Caco-2 (cell line): ENCODE measurements at places on chromosomes 2 and 18. TPM values are rescaled to one million over a fixed set of nuclear protein-coding genes. Genes with fewer than 3 reads are reported as not detected.

DNA sequence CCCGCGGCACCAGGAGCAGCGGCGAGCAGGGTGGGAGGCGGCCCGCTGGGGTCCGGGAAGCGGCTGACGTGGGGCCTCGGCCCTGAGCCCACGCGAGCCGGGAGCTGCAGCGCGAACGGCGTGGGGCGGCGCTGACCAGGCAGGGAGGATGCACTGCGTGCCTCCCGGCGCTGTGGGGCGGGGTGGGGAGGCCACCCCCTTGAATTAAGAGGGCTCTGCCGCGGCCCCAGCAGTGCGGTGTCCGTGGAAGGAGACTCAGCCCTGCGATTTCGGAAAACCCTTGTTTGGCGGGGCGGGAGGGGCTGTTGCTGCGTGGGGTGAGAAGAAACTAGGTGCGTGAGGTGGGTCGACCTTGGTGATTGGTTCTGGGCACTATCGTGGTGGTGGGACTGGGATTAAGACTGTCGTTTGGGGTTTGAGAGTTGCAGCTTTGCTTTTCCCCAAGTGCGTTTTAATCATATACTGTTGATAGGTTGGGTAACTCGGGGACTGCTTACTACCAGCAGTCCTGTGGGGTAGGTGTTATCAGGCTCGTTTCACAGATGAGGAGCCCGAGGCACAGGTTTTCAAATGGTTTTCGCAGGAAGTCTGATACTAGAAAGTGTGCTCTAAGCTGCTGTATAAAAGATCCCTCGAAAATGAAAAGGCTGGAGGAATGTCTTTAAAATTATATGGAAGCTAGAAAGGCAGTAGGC lies 722 bp downstream of the ACSL3 start:
- H3K27me3 ChIP-seq, result no peaks in the 10 kb centered on the region; the same call in 1 of the 2 replicates
- H3K27ac ChIP-seq, result peak overlapping the region; percentile 78
- no peak for DNase-seq
- H3K4me1 ChIP-seq, result peaks cover 51% of the 10 kb centered on the region
- H3K4me3 ChIP-seq, result peak overlapping the region; percentile 99
- H3K36me3 ChIP-seq, result no peaks in the 10 kb centered on the region

DNA sequence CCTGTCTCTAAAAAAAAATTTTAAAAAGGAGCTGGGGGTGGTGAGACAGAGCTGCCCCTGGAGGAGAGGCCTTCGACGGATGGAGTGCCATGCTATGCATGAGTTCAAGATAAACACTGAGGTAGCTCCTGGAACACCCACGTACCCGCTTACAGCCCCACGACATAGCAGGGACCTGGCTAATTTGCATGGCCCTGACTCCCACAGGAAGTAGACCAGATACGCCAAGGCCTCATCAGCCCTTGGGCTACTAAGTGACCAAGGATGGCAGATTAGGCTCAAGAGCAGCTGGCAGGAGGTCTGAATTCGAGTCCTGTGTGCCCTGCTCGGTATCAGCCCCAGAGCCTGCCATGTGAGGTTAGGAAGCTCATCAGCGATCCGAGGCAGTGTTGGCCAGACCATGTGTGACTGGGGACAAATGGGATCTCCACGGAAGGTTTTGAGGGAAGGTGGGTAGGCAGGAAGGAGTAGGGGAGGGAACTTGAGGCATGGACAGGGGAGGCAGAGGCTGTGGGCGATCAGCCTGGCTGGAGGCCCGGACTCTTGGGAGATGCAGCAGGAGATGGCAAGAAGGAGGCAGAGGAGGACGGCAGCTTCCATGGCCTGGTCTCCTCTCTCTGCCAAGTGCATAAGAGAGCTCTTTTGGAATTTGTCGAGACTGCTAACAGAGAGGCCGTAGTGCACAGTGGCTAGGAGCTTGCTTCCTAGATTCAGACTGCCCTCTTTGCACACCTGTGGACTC lies 218.3 kb downstream of the GLI2 start:
- no peaks in the 10 kb centered on the region for H3K27me3 ChIP-seq
- no peaks in the 10 kb centered on the region for H3K4me1 ChIP-seq
- no peak for DNase-seq
- no peak overlapping the region for H3K4me3 ChIP-seq
- H3K27ac ChIP-seq, result no peak overlapping the region

DNA sequence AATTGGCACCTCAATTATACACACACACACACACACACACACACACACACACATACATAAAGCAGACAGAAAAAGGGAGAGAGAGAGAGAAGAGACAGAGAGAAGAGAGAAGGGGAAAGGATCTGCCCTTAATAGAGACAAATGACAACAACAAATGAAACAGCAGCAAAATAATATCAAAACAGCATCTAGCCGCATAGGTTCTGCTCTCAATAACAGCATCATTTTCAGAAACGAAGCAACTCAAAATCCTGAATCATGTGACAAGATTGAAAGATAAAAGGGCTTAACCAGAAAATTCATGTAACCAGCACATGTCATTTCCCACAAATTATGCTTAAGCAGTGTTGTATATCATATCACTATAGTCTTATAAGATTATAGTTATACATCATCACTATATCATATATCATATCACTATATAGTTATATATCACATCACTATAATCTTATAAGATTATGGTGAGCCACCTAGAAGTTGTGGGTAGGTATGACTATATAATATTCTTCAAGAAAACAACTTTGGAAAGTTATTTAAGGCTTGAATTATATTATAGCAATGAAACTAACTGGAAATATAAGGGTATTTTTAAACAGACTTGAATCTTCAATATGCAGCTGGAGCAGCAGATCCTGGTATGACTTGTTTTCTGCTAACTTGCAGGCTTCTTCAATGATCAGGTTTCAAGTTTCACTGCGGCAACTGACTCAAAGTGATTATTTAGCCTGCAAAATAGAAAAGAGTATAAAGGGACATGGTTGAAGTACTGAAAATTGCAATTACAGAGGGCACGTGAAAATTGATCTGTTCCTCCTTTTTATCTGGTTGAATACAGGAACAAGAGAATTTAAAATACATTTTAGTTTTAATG lies 16.1 kb upstream of the VPS54 start:
- no peak overlapping the region for H3K4me3 ChIP-seq
- H3K27me3 ChIP-seq, result no peaks in the 10 kb centered on the region
- no peak for DNase-seq
- no peaks in the 10 kb centered on the region for H3K36me3 ChIP-seq
- no peak overlapping the region for H3K27ac ChIP-seq

GPR55 gene
- not detected in 2 replicates for total RNA-seq

- H3K27me3 ChIP-seq, result no peaks in the 10 kb centered on the region
- H3K36me3 ChIP-seq, result no peaks in the 10 kb centered on the region
- no peak overlapping the region for H3K27ac ChIP-seq
- DNase-seq, result no peak
- H3K4me1 ChIP-seq, result no peaks in the 10 kb centered on the region
Measured at GRCh38 chr2:203804070-203804469, 63.5 kb upstream of the CTLA4 start.

FAM124B gene
- total RNA-seq, result not detected in 2 replicates

GRCh38 chr2:203840655-203841205 lies 26.8 kb upstream of the CTLA4 start:
- H3K27me3 ChIP-seq, result no peaks in the 10 kb centered on the region
- H3K4me1 ChIP-seq, result no peaks in the 10 kb centered on the region
- H3K27ac ChIP-seq, result no peak overlapping the region
- no peak for DNase-seq

- no peak overlapping the region for H3K27ac ChIP-seq
- no peak overlapping the region for H3K4me3 ChIP-seq
- DNase-seq, result no peak
- H3K27me3 ChIP-seq, result no peaks in the 10 kb centered on the region
Measured at GRCh38 chr2:55311444-55311870, 42.4 kb upstream of the MTIF2 start.

ACMSD gene
- total RNA-seq, result not detected in 2 replicates

- no peak overlapping the region for H3K27ac ChIP-seq
- peaks cover 6% of the 10 kb centered on the region for H3K27me3 ChIP-seq
- H3K4me3 ChIP-seq, result no peak overlapping the region
- DNase-seq, result no peak
Measured at GRCh38 chr2:218863021-218863520, 3.5 kb downstream of the WNT6 start.

FSHR gene
- total RNA-seq, result 0.41 and 1.0 TPM in 2 replicates
